Inflammatory macrophage treated with lipopolysaccharide for 1 hour (primary cell): ENCODE measurements at places on chromosomes 7 and 10.

- peak; percentile 60 for DNase-seq
Measured at GRCh38 chr10:53013201-53013810, 240.7 kb upstream of the MBL2 start.

GRCh38 chr10:68106656-68107055, 2.6 kb upstream of the MYPN start:
- no peak for DNase-seq

DNA sequence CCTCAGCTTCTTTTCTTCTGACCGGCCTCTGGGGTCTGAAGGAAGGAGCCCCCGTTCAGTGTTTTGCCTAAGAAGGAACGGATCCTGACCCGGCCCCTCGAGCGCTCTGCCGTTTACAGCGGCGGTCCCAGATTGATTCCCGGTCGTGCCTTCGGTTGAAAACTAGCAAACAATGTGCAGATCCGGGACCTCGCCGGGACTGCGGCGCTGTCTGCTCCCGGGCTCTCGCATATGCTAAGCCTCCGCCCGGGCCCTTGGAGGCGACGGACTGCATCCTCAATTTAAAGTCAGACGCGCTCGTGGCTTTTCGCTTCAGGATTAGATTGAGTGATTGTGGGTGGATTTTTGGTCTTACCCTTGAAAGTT, 559 bp downstream of the DBF4 start:
- peak; percentile 51 for DNase-seq

GRCh38 chr10:97687785-97688781, 1.0 kb upstream of the AVPI1 start:
- peak; percentile 70 for DNase-seq

- DNase-seq = no peak
Measured at GRCh38 chr7:50470250-50471163, 20.4 kb upstream of the FIGNL1 start.
